ENCODE measurements at places on chromosomes 11 and 22. TPM values are rescaled to one million over a fixed set of nuclear protein-coding genes. Genes with fewer than 3 reads are reported as not detected.
A peak's percentile ranks its signal among the peaks of the same experiment; 100 is the strongest.

Gene SLC43A3
- 21.0 TPM for total RNA-seq

DNA sequence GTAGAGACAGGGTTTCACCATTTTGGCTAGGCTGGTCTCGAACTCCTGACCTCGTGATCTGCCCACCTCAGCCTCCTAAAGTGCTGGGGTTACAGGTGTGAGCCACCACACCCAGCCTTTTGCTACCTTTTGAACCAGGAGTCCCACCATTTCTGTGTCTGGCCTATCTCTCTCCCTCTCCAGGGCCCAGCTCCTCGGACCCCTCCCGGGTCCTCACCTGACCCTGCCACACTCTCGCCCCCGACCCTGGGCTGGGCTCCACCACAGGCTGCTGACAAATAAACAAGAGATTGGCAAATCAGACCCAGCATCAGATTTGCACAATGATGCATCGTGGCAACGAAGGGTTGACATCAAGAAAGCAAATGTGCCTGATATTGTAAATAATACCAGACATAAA lies 8.8 kb downstream of the KRTAP5-5 start:
- no peak for DNase-seq

- no peak for DNase-seq
These were observed 43.1 kb upstream of the LINC01488 start for GRCh38 chr11:69438286-69438920.

Gene ALKBH8
- 6.7 TPM for total RNA-seq

GRCh38 chr11:67504005-67504949 lies 886 bp downstream of the PITPNM1 start:
- DNase-seq, result no peak

DNA sequence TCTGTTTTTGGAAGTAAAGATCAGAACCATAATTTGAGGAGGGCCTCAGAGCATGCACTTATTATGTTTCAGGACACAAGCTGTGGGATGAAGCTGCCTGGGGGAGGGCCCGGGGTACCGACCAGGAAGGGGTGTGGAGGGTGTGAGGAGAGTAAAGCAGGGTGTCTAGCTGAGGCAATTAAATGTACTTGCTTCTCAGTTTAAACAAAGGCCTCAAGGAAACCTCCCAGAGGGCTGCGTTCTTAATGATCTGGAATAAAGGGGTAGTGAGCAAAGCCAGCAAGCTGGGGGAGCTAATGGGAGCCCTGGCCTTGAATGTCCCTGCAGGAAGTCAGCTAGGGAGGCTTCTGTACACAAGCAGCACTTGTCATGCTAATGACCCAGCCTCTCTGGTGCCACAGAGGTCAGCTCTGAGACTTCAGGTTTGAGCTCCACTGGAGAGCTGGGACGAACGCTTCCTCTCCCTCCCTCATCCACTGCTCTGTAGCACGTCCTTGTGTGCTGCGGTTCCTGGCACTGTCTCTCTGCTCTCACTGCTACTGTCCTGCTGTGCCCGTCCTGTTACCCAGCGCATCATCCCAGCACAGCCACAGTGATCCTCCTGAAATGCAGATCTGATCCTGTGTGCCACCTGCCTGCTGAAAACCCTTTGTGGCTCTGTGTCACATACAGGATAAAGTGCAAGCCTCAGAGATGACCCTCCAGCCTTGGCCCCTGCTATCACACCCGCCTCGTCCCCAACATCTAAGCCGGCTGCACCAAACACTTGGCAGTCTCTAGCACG lies 159.7 kb downstream of the DBX1 start:
- DNase-seq, result peak; percentile 51

DNA sequence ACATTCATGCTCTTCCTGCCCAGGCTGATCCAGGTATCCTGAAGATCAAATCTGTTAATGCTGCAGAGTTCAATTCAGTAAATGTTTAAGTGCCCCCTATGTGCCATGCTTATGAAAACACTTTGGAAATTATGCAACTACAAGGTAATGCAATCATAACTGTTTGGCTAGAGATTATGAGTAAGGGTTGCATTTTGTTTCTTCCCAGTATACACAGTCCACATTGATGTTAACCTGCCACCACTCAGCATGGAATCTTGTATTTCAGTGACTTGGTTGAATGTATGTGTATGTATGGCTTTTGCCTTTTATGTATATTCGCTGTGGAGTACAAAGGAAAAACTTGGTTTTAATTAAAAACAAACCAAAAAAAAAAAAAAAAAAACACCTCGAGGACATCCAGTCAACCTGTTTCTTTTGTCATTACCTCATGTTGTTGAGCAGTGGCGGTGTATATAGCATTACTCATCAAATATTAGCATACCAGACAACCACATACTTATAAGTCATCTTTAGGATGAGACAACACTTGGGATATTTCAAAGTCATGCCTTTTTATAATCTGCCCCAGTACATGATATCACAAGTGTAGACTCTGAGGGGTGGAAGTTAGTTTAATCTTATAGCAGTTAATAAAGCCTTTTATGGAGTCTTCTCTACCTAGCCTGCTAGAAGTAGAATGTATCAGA lies 86.1 kb upstream of the HORMAD2 start:
- no peak for DNase-seq

GRCh38 chr11:19394525-19395016 lies 153.8 kb upstream of the E2F8 start:
- no peak for DNase-seq

Gene SPON1
- 9.4 TPM for total RNA-seq

DNA sequence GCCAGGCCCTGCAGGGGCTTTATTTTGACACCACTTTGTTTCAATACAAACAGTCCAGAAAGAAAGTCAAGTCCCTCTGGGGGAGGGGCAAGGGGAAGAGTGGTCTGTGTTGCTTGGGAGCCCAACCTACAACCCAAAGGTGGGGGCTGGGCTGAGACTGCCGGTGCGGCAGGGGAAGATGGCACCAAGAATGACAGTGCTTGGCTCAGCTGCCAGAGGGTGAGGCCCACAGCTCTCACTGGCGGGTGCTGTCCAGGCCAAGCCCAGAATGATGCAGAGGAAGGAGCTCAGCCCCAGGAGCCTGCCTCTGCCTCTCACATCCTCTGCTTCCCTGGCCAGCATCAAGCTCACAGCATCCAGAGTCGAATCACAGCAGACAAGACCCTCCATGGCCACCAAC lies 12.4 kb downstream of the ARFGAP2 start:
- DNase-seq, result no peak

DNA sequence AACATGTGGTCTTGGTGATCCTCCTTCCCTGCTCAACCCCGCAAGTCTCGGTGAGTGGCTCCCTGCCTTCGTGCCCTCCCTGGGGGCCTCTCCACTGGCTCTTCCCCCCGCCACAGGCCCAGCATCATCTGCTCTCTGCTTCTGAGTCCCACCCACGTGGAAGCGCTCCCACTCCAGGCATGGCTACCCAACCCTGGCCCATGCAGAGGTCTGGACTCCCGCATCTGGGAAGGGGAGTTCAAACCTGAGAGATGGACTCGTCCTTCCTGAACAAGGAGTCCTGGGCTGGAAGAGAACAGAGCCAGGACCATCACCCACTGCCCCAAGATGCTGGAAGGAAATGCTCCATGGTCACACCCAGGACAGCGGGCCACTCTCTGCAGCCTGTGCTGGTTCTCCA lies 90.8 kb downstream of the DHCR7 start:
- no peak for DNase-seq

Data from left ventricle myocardium inferior (tissue), 1 donor.